LHCN-M2 (cell line): ENCODE measurements at places on chromosomes 2 and 18.

DNA sequence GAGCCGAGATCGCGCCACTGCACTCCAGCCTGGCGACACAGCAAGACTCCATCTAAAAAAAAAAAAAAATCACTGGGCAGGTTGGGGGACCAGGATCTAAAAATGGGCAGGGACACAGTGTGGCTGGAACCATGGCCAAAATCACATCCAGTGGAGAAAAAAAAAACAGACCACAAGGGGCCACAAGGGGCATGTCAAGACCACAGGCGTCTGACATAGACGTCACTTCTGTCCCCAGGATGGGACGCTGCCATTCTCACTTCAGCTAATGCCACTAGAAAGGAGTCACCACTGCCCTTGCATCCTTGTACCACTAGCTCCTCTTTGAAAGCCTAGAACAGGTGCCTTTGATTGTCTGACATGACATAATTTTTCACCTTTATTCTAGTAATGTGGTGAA lies 2.5 kb upstream of the POMC start:
- DNase-seq = no peak

DNA sequence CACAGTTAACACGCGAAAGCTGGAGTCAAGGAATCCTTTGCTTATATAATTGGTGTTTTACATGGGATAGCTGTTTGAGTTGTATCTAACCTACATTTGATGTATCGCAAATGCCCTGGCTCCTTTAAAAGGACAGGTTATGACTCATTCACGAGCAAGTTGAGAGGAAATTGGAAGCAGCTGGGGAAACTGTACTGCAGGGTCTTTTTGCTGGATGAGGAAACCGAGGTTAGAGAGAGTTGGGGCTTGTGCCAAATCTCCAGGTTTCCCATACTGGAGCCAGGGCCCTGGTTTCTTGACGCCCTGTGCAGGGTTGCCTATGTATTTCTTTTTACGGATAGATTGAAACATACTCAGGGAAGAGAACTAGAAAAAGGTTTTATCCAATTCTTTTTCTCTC lies 60.0 kb upstream of the SPTBN1 start:
- peak; percentile 22 for DNase-seq

- no peak for DNase-seq
These were observed 469.6 kb upstream of the VRK2 start for GRCh38 chr2:57576983-57577382.

GRCh38 chr2:38201784-38202183 lies 125.8 kb upstream of the CYP1B1 start:
- no peak for DNase-seq

- no peak for DNase-seq
These were observed 75.5 kb downstream of the SPOPL start for GRCh38 chr2:138577066-138577465.

GRCh38 chr2:27489118-27489497 lies 435 bp downstream of the IFT172 start:
- no peak for DNase-seq

GRCh38 chr2:201441409-201441808 lies 9.8 kb downstream of the TRAK2 start:
- no peak for DNase-seq

DNA sequence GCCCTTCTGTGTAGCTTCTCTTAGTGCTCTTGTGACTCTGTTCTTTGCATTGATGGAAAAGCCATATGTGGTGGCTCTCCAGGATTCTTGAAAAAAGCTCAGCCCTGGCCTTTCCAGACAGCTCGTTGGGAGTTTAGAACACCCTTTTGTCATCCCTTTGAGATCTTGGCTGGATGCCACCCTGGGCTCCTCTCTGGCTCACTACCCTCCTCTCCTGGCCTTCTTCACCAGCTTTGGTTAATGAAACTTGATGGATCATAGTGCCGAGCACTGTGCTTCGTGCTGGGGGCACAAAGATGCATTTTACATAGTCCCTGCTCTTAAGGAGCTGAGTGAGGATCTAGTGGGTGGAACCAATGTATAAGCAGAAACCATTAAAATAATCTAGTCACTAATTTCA lies 15.6 kb upstream of the FHOD3 start:
- DNase-seq = no peak

GRCh38 chr2:231482806-231483391 lies 18.6 kb upstream of the NCL start:
- DNase-seq = peak; percentile 35

DNA sequence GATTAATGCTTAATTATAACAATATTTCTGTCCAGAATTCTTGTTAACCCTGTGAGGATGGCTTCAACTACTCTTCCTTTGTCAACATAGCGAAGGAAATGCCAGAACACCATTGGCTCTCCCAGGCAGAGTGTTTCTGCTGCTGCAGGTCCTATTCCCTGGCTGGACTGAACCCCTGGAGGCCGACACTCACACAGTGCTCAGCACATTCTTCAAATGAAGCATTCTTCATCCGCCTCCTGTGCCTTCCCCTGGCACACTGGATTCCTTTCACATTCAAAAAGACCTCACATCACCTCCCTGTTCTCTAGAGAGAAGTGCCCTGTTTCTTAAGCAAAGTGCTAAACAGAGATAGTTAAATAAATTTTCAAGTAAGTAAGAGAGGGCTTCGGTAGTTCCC lies 187.3 kb upstream of the MSH6 start:
- DNase-seq = no peak

DNA sequence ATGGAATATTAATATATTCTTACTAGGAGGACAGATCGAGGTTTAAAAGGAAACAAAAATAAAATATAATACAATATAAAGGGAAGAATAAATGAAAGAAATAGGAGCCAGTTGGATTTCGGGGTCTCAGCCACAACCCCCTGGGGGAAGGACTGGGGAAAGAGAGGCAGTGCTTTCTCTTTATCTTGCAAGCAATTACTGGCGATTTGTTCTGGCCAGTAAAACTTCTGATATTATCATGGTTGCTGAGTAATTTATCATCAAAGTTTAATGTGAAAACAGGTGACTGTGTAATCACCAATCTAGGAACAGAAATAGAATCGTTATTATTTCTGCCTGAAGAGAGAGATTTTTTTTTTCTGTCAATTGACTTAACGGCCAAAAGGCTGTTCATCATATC lies 917.7 kb upstream of the CELF4 start:
- no peak for DNase-seq

DNA sequence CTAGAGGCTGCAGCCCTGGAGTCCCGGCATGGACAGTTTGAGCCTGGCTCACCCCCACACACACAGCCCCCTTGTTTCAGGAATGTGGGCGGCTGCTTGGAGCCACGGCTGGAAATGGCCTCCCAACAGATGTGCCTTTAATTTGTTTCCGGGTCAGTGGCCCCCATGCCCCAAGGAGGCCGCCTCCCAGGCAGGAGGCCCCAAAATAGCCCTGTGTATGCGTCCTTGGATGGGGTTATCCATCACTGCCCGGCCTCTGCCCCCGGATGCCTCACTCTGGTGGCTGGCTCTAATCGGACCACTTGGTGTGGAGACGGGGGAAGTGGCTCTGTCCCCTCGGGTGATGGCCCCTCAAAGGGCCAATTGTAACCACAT lies 151.9 kb upstream of the MYCN start:
- no peak for DNase-seq

DNA sequence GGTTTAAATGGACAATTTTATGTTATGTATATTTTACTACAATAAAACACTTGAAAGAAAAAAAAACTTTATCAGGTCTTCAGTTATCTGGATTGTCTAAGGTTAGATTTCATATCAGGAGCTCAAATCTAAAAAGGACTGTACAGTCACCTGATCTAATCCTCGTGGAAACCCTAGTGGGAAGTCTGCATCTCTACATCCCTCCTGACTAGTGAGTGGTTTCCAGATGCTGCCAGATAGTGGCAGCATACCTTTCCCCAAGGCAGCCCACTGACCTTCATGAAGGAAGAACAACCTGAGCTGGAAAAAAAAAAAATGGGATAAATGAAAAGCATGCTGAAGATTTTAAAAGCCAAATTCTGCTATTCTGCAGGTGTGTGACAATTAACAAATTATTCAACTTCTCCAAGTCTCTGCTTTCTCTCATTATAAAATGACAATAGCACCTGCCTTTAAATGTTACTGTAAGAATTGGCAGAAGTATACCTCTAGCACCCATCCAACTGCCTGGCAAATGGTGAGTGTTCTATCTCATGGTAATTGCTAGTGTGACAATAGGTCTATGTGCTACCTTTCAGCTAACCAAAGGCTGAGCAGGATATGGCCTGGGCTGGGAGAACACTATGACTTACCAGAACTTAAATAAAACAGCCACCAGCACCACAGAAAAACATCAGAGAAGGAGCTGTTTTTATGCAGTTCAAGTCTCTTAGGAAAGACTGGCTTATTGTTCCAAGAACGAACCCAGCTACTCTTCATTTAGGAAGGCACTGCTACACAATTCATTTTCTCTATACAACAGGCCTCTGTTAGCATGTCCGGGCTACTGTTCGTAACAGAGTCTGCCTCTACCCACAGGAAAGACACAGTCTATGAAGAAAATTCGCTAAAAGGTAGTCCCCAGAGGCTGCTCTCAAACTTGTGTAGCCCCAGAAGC lies 8.6 kb downstream of the CLASP1 start:
- DNase-seq = no peak

DNA sequence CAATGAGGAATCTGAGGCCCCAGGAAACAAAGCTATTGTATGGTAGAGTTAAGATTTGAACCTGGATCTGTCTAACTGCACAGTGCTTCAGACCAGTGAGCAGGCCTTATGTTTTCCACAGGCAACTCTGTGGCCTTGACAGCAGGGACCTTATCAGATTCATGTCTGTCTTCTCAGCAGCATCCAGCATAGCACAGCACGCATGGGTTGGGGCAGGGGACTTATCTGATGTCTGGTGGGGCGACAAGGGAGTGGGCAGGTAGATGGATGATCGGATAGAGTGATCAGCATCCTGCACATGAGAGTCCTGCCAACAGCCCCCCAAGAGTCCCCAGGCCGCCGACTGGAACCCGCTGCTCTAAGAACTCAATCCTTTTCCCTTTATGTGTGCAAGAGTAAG lies 28.7 kb upstream of the KCNF1 start:
- DNase-seq = no peak

DNA sequence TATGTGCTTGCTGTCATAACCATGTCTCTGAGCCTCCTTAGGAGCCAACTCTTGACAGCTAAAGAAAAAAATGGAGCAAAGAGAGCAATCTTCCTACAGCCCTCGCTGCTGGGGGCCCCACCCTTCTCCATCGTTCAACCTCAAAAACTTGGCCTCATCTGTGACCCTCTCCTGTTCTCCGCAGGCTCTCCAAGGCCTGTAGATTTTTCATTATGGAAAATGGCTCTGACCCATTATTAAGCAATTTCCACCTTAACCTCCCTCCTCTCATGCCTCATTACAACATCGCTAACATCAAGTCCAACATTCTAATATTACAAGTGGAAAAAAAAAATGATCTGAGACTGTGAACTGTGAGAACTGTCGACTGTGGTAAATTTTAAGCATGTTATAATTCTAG lies 98.7 kb downstream of the SLC8A1 start:
- no peak for DNase-seq

GRCh38 chr2:5969303-5969702 lies 277.1 kb downstream of the SOX11 start:
- no peak for DNase-seq

DNA sequence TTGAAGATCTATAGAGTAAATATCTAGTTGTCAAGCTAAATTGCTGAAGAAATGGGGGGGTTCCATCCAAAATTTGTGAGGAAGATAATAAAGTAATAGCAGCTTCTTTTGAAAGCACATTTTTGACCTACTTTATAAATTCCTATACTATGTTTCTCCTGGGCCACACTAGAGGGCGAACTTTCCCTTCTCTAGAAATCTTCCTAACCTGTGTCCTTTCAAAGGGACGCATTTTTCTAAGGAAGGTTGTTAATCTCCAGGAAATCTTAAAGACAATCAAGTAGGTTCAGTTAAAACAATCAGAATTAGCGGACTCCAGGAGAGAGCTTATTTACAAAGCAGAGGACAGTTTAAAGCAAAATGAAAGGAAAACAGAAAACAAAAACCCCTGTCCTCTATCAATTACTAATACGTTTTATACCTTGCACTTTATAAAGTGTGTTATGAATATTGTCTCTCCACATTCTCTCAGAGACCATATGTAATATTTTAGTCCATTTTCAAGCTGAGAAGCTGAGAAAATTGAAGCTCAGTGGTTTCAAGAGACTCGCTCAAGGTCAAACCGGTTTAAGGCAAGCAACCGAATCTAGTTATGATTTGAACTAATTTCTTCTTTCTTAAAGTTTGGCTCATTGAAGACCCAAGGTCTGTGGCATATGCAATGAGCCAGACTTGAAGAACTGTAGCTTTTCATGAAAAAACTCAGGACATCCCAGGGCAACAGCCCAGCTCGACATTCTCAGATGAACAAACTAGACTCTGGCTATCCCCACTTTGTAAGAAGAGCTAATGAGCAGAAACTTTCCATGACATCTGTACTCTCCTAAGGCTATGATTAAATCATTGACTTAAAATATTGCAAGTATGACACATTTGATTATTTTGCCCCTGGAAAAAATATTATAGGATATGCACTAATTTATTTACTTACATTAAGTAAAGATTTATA lies 273.6 kb downstream of the PAX3 start:
- DNase-seq = peak; percentile 19

DNA sequence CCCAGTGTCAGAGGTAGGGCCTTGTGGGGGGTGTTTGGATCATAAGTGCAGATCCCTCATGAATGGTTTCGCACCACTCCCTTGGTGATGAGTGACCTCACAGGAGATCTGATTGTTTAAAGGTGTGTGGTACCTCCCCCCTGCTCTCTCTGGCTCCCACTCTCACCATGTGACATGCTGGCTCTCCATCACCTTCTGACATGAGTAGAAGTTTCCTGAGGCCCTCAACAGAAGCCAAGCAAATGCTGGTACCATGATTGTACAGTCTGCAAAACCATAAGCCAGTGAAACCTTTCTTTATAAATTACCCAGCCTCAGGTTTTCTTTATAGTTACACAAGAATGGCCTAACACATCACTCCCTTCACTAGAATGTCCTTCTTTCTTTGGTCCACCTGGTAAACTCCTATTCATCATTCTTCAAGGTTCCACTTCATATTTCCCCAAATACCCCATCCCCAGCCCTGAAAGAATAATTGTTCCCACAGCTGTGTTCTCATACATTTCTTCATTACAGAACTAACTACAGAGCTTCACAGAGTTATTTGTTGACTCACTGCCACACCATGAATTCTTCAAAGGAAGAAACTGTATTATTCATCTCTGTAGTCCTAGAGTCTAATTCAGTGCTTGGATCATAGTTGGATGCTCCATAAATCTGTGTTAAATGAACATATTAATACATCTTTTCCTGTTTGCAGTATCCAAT lies 81.2 kb upstream of the STK17B start:
- peak; percentile 78 for DNase-seq

GRCh38 chr18:36688020-36688965 lies 140.5 kb downstream of the TPGS2 start:
- DNase-seq = peak; percentile 66

GRCh38 chr2:2871480-2872308 lies 505.9 kb downstream of the EIPR1 start:
- DNase-seq = no peak

GRCh38 chr2:25123682-25124081 lies 44.7 kb downstream of the POMC start:
- DNase-seq = no peak

- peak; percentile 97 for DNase-seq
These were observed 33.9 kb downstream of the FN1 start for GRCh38 chr2:215401896-215402379.

GRCh38 chr18:61831071-61831470 lies 61.7 kb downstream of the RNF152 start:
- no peak for DNase-seq
